ENCODE measurements at places on chromosomes 12 and 14.

DNA sequence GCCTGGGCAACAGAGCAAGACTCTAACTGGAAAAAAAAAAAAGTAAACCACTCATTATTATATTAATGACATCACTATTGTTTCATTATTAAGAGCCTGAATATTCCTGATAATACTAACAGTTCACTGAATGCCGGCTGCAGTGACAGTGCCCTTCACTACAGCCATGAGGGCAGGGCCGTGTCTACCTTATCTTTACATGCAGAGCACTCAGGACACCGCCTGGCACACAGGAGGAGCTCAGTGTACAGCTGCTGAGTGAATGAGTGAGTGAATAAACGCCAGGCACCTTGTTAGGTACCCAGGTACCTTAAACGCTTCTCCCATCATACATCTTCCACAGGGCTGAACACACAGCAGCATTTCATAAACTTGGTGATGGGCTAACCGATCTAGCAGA lies 23.2 kb downstream of the ZFYVE1 start:
- DNase-seq, result no peak

- DNase-seq, result no peak
Observed at GRCh38 chr14:80776657-80777056, 164.9 kb downstream of the CEP128 start.

DNA sequence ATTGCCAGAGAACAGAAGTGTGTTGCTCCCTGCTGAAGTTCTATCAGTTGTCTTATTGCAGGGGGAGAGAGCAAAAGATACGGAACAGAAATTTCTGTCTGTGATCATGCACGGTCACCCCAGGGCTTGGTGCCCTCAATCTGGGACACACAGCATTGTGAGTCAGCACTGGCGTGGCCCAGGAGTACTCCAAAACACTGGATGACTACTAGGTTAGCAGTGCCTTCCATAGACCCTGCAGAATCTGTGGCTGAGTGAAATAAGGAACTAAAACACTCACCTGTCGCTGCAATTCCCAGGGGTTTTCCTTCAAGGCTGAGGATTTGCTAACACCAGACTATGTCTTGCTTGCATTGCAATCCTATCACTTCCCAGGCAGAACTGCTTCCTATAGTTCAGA lies 165.5 kb downstream of the ANO6 start:
- no peak for DNase-seq

GRCh38 chr12:91744597-91744996 lies 401.0 kb downstream of the BTG1 start:
- no peak for DNase-seq

DNA sequence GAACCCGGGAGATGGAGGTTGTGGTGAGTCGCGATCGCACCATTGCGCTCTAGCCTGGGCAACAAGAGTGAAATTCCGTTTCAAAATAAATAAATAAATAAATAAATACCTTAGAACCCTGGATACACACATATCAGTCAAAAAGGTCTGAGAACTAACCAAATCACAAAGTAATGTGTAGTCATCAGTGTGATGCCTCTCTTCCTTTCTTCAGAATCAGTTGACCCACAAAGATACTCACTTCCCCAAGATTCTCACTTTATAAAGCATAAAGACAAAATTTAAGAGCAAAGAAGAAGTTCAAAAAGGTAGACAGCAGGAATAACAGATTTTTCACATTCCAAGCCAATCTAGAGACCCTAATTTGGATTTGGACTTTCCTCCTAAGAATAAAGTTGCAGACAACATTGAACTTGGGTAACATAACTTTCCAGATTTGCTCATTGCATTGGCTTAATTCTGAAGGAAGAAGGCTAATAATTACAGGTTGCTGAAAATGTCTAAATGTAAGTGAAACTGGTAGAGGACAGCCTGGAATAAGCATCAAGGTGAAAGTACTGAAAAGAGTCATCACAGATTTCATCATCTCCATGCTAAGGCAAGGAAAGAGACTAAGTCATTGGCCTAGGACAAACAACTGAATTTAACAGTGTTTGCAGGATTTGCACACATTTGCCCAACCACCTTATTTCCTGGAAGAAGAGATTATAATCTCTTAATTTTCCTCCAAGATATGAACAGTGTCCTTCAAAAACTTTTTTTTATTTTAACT lies 17.4 kb downstream of the TMED10 start:
- no peak for DNase-seq

GRCh38 chr12:14701809-14702568 lies 5.6 kb upstream of the GUCY2C start:
- DNase-seq, result no peak

- DNase-seq, result peak; percentile 40
Observed at GRCh38 chr12:22377731-22378496, 43.4 kb upstream of the ST8SIA1 start.

GRCh38 chr12:89783359-89784060 lies 74.9 kb upstream of the ATP2B1 start:
- peak; percentile 14 for DNase-seq

- peak; percentile 61 for DNase-seq
Observed at GRCh38 chr12:30796313-30796780, 41.6 kb upstream of the CAPRIN2 start.

DNA sequence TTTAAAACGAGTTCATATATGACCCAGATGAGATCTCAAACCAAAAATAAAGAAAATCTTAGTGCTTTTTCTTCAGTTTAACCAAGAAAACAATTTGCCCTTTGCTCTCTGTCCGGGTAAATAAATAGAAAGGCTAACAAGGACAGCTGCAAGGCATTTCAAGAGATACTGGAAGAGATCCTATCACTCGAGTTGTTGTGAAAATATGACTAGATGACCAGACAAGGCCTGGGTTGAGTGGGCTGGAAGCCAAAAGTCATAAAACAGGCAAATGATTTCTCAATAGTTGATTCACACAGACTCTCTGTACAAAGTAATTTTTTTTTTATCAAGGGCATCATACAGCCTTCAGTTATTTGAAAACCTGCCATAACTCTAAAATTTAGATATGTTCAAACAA lies 55.9 kb upstream of the AVPR1A start:
- no peak for DNase-seq

GRCh38 chr12:14403711-14404196 lies 38.3 kb downstream of the ATF7IP start:
- DNase-seq, result no peak

DNA sequence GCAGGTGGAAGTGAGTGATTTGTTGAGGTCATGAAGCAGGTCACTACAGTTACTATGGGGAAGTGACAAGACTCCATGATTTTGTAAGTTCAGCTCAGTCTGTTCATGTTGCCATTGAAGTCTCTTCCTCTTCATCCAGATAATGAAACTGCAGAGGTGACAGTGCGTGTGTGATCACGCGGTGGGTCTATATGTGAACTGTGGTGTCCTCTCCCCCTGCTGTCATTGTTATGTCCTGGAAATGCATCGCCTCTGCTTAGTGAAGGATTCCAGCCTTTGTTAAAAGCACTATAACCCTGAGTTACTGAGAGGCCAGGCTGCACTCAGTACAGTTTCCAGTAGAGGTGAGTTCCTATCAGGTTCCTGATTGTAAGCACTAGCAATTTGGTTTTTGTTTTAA lies 216.2 kb upstream of the RMST start:
- DNase-seq, result no peak

DNA sequence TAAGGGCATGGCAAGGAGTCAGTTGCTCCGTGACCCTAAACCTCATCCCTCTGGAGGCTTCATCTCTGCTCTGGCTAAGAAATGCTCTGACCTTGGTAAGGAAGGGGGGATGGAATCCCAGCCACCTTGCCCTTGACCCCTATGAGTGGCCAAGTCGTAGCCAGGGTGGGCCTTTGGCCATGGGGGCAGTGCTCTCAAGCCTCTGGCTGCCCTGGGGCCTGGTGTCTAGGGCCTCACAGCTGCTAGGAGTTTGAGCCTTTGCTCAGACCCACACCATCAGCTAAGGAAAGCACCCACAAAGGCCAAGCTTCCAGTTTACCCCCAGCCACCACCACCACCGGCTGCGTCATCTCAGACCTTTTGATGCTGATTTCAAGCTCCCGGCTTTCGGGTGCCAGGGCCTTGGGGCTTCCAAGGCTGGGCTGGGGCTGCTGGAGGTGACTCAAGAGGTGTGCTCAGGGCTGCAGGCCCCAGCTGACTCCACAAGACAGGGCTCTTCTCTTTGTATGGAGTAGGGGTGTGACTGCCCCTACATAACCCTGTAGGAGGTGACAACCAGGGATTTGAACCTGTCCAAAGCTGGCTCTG lies 3.7 kb downstream of the ASB2 start:
- DNase-seq, result no peak

DNA sequence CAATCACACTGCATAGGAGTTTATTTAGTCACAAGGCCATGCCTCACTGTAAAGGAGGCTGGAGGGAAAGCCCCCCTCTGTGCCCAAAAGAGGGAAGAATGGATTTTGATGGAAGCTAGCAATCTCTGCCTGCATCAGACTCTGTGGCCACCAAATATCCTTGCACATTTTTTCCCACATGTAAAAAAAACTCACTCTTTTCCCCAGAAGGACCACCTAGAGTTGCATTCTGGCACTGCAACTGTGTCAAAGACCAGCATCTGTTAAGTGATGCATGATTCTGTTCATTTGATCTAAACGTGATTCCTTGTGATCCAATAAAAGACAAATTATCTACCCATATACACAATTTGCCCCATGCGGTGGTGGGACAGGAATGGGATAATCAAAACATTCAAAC lies 8.0 kb downstream of the RHOJ start:
- DNase-seq, result no peak

GRCh38 chr14:71314717-71315116 lies 407.5 kb downstream of the PCNX1 start:
- DNase-seq, result no peak

GRCh38 chr14:67837011-67837624 lies 17.5 kb downstream of the RAD51B start:
- DNase-seq, result no peak

DNA sequence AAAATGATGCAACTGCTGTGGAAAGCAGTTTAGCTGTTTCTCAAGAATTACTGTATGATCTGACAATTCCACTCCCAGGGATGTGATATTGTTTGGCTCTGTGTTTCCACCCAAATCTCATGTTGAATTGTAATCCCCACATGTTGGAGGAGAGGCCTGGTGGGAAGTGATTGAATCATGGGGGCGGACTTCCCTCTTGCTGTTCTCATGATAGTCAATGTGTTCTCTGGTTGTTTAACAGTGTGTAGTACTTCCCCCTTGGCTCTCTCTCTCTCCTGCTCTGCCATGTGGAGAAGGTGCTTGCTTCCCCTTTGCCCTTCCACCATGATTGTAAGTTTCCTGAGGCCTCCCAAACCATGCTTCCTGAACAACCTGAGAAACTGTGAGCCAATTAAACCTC lies 93.4 kb upstream of the CPM start:
- no peak for DNase-seq

- no peak for DNase-seq
Observed at GRCh38 chr12:49689785-49690184, 17.4 kb downstream of the FMNL3 start.

- DNase-seq, result no peak
Observed at GRCh38 chr12:105956662-105957457, 181.9 kb downstream of the NUAK1 start.

DNA sequence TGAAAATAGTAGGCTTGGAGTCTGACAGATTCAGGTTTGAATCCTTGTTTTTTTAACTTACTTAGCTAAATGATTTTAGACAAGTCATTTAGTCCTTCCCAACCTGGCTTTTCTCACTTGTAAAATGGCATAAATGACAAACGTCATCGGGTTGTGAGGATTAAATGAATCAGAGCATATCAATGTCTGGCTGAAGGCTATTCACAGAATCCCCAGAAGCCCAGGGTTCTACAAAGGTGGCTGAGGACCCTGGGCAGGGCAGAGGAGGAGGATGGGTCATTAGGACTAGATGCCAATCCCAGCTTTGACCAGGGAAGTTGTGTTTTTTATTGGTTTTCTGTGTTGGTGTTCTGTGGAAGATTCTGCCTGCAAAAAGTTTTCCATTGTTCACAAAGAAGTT lies 7.6 kb upstream of the PTPRB start:
- DNase-seq, result no peak

GRCh38 chr12:129185855-129186254 lies 332.6 kb downstream of the GLT1D1 start:
- no peak for DNase-seq

DNA sequence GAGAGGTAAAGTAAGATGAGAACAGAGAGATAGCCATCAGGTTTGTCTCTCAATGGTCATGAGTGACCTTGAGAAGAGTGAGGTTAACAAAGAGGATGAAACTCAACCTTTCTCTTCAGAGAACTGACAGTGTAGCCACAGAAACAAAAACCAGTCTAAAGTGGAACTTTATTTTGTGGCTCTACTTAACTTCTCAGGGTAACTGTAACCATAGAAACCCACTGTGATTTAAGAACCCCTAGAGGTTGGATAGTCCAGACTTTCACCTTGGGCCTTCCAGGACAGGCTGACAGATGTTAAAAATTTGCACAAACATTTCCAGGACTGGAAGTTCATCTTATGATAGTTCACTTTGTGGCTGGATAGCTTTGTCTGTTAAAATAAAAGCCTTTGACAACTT lies 48.5 kb downstream of the ATP23 start:
- no peak for DNase-seq

- no peak for DNase-seq
Observed at GRCh38 chr12:32273712-32274111, 125.6 kb upstream of the FGD4 start.

DNA sequence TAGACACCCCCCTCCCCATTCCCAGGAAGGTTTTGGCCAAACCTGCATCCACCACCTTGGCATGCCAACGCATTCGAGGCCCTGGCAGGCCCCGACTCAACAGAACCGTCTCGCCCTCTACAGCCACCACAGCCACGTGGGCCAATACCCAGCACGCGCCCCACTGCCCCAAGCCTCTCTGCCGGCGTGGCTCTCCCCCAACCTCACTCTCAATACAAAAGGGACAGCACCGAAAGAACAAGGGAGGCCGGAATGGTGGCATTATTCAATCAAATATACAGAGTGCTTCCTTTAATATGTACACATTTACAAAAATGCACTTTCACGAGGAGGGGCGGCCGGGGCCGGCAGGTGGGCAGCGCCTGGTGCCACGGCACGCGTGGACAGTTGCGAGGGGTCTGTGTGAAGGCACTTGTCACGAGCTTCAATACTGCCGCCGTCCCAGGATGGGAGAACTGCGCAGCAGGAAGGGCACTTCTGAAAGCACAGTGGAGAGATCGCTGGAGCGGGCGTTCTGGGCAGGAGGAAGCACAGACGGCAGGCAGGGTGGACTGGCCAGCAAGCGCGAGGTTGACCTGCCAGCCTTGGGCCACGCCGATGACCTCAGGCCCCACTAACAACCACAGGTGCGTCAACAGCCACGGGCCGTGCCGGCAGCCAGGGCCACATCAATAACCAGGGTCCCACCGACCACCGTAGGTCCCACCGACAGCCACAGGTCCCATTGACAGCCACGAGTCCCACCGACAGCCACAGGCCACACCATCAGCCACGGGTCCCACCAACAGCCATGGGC lies 26.9 kb downstream of the JAG2 start:
- DNase-seq, result peak; percentile 34

DNA sequence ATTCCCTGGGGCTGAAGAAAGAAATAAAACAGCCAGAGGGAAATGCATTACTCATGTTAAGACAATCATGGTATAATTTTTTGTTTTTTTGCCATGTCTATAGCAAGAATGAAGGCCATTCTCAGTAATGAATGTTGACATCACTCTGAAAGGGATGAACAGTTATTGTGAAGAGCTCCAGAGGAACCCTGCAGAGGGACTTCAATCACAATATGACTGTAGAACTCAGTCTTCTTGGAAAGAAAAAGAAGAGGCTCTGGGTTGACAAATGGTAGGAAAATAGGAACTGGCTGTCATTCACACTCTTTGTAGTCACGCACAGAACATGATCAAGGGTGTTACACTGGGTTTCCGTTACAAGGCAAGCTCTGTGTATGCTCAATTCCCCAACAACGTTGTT lies 73.8 kb upstream of the DACT1 start:
- no peak for DNase-seq

Measured in right cardiac atrium (tissue), 5 donors.